CD8-positive, alpha-beta memory T cell (primary cell): ENCODE measurements at places on chromosomes 1 and 21.

- no peak for DNase-seq
Observed at GRCh38 chr1:52357397-52357796, 8.6 kb downstream of the CC2D1B start.

- no peak for DNase-seq
Observed at GRCh38 chr1:233140499-233140898, 155.0 kb downstream of the PCNX2 start.

GRCh38 chr1:42847111-42847595, 740 bp downstream of the ZNF691 start:
- DNase-seq, result no peak

- no peak for DNase-seq
Observed at GRCh38 chr1:16250524-16251251, 13.7 kb upstream of the CPLANE2 start.

GRCh38 chr1:64811131-64811530, 66.3 kb downstream of the RAVER2 start:
- no peak for DNase-seq

- DNase-seq, result no peak
Observed at GRCh38 chr21:17438635-17439034, 74.2 kb upstream of the CXADR start.

GRCh38 chr1:18132711-18133541, 25.3 kb downstream of the IGSF21 start:
- DNase-seq, result no peak

- no peak for DNase-seq
Observed at GRCh38 chr21:42158846-42159245, 60.1 kb upstream of the ABCG1 start.

- no peak for DNase-seq
Observed at GRCh38 chr1:10541286-10541685, 66.5 kb downstream of the PEX14 start.

DNA sequence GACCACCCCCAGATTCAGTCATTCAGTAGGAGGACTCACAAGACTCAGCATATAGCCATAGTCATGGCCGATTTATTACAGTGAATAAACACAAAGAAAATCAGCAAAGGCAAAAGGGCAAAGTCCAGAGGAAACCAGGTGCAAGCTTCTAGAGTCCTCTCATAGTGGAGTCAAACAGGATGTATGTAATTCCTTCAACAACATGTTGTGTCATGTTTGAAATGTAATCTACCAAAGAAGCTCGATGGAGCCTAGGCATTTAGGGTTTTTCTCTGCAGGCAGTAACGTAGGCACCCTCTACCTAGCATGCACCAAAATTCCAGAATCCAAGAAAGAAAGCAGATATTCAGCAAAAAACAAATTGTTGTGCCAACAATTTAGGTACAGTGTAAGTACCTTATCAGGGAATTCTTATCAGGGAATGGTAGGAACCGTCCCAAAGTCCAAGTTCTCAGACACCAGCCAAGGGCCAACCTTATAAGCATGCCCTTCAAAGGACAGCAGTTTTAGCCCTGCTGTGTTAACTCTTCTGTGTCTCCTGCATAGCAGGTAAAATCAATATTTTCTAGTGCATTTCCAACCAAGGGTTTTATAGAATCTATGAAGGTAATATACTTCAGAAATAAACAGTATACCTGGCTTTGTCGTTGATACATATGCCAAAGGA, 16.1 kb upstream of the SLAMF6 start:
- no peak for DNase-seq

- no peak for DNase-seq
Observed at GRCh38 chr1:26384076-26384475, 11.5 kb upstream of the ZNF683 start.

DNA sequence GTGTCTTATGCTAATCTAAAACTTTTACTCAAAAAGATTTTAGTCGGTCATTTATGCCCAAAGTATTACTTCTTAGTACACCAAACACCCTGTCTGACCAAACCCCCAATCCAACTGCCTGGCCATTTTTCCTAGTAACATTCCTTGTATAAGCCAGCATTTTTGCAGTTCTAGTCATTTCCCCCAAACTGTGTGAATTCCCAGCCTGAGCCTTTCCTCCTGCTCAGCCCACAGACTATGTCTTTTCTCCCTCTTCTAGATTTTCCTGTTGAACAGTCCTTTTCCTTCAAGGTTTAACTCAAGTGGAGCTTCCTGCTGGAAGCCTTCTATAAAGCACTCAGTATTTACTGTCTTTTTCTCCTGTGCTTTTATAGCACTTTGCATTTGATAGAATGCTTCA, 843.8 kb downstream of the USP25 start:
- DNase-seq, result no peak

- no peak for DNase-seq
Observed at GRCh38 chr1:40848530-40849189, 13.5 kb downstream of the CITED4 start.

GRCh38 chr1:175714350-175714749, 29.0 kb downstream of the TNR start:
- no peak for DNase-seq

DNA sequence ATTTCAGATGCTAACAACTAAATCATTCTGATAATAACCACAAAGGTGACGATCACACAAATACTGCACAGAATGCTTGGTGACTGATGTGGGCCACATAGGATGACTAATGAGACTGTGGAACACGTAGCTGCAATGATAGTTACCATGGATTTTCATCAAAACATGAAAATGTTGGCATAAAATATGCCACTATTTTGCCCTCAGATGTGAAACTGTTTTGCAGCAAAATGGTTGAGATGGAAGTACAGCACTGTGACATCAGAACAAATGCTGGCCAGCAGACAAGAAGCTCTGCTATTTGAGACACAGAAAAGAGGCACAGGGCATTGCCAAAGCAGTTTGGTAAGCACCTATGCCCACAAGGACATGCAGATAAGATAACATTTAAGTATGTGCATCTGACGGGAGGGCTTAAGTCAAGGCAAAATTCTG, 83.8 kb downstream of the NIBAN1 start:
- peak; percentile 83 for DNase-seq

GRCh38 chr1:94298861-94299260, 61.5 kb upstream of the ARHGAP29 start:
- no peak for DNase-seq

- DNase-seq, result no peak
Observed at GRCh38 chr1:50271968-50272578, 151.2 kb downstream of the DMRTA2 start.

DNA sequence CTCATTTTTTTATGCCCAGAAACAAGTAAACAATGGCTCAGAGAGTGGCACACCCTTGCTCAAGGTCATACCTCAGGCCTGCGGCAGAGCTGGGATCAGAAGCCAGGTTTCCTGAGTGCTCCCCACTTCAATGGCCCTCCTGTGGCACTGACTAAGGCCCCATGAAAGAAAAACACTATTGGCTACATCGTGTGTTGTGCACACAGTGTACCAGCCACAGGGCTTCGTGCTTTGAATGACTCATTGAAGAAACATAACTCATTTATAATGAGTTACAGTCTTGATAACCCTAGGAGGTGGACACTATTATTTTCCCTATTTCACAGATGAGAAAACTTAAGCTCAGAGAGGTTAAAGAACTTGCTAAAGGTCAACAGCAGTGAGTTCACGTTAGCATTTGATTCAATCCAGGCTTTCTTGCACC, 91.2 kb downstream of the TRABD2B start:
- no peak for DNase-seq

DNA sequence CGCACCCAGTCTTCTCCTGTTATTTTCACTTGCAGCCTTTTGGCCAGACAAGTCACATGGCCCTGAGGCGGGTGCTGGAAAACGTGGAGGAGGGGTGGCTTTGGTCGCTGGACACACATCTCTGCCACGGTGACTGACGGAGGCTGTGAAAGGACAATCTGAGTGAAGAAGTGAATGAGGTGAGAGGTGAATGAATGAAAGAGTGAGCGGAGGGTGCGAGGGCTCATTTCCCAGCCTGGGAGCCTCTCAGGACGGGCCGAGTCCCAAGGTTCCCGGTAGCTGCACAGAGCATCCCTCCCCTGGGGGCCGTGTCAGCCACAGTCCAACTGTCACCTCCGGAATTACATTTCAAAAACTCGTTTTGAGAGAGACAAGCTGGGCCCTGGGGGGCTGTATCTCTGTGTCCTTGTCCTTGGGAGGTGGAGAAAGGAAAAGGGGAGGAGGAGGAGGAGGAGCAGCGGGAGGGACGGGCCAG, 89.6 kb downstream of the UBIAD1 start:
- no peak for DNase-seq

DNA sequence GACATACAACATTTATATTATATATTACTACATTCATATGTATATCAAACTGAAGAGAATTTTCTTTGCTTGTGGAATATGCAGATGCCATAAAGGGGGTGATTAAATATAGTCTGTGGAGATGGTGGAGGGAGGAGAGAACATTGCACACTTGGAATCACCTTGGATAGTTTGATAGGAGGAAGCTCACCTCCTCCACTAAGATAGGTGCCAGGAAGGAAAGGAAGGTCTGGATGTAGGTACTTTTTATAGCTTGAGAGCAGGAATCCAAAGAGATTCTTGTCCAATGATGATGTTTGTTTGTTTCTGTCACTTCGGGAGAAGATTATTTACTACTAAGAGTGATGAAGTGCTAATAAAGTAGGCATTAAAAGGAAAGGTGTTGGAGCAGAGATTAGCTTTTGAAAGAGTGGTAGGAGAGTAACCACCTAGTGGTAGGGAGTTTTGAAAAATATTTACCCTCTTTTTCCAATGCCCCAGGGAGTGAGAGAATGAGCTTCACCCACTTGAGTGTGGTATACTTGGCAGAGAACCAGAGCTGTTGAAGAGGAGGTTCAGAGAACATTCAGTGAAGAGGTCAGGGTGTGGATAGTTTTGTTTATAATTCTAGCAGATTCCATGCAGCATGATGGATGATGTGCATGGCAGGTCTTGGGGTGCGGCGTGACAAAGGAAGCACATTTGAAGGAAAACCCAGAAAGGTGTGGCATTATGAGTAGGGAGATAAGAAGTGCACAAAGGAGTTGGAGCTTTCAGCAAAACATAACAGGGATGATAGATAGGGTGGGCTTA, 145.0 kb downstream of the PATJ start:
- no peak for DNase-seq

DNA sequence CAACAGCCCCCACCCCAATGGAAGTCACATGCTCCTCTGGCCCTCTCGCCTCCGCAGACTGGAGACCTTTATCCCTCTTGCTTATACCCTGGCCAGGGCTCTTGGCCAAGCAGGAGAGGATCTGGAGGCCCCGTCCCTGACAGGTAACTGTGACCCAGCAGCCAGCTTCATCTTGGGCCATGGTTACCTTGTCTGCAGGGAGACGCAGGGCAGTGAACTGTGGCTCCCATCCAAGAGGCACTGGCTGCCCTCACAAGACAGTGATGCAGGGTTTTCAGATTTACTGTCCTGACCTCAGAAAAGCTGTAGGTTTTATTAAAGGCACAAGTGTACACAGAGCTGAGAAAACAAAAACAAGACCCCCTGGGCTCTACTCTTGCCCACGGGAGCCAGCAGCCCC, 96.7 kb upstream of the KLHDC7A start:
- no peak for DNase-seq

- peak; percentile 79 for DNase-seq
Observed at GRCh38 chr1:39491146-39491921, at the start of gene BMP8A. Gene BMP8A (plus strand): TSS chr1:39491636. CDS start chr1:39491992, 356 bp downstream.

DNA sequence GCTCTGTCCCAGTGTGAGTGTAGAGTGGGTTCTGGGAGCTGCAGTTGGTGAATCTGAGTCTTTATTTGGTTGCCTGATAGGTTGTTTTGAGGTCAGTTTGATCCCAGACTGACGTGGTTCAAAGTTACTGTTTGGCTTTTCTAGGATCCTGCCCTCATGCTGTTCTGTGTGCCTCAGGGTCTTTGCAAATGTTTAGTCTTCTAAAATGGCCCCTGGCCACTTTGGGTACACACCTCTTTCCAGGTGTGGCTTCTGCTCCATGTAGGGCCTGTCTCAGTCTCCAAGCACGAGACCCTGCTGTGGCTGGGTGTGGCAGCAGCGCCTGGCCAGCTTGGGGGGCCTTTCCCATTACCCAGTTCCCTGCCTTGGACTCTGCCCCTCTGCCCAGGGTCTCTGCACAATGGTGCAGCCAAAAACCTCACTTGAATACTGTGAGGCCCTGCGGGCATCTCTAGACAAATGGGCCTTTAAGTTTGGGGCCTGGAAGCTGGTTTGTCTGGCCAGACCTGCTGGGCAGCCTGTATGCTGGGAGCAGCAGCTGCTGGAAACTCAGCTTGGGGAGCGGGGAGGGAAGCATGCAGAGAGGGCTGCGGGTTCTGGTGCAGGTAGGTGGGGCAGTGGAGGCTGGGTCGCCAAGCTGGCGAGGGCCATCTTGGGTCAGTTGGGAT, 5.6 kb downstream of the PTPRF start:
- DNase-seq, result peak; percentile 31

- no peak for DNase-seq
Observed at GRCh38 chr1:161987303-161987702, 36.4 kb downstream of the OLFML2B start.

DNA sequence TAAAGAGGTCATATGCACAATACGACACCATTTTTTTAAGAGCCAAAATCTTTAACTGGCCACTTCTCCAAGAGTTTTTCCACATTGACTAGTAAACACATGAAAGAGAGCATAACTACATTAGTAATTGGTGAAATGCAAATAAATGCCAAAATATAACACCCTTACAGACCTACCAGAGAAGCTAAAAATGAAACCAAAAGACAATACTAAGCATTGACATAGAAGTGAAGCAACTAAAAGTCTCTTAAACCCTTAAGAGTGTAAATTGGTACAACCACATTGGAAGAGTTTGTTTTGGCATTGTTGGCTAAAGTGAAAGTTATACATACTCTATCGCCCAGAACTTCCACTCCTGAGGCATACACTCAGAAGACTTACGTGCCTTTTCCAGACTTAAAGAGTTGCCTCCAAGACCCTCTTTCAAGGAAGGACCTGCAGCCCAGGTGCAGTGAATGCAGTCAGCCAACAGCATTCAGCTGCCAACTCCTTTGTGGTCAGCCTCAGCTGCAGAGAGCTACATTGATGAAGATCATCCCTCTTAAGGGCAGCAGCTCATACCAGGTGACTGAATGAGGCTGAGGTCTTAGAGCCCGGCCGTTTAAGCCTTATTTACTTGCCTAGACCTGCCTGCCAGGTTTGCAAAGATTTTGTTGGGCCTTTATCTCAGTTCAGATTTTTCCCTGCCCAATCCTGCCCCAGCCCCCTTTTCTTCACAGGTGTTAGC, 839.1 kb upstream of the ADGRL2 start:
- no peak for DNase-seq

DNA sequence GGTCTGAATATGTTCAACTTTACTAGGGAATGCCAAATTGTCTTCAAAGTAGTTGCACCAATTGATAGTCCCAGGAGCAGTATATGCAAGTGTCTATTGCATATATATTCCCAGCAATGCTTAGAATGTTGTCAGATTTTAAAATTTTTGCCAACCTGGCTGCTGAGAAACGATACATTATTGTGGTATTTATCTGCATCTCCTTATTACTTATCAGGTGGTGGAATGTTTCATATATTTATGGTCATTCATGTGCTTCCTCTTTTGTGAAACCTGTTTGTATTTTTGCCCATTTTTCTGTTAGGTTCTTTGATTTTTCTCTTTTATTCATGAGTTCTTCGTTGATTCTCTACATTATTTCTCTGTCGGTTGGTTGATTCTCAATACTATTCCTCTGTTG, 39.5 kb downstream of the COLGALT2 start:
- DNase-seq, result no peak

- no peak for DNase-seq
Observed at GRCh38 chr1:228176024-228176395, 10.4 kb downstream of the IBA57 start.
